8988T (cell line): ENCODE measurements at places on chromosomes 7 and 10.

- peak; percentile 26 for DNase-seq
Observed at GRCh38 chr10:28991333-28992270, 297.3 kb upstream of the LYZL1 start.

DNA sequence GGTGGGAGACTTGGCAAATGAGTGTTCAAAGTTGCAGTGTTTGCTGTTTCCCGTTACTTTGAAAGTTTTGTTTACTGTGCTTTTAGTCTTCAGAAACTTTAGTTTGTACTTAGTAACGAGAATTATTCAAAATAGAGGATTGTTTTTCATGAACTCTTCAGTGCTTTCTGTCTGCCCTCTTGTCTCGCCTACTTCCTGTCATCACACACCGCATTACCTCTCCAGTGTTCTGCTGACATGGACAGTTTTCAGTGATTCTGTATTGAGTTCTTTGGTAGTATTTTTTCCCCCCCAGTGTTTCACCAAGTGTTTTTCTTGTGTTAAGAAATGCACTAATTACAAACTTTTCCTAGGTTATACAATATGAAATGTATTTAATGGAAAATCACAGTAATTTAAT, 207.0 kb downstream of the MLLT10 start:
- DNase-seq, result no peak

DNA sequence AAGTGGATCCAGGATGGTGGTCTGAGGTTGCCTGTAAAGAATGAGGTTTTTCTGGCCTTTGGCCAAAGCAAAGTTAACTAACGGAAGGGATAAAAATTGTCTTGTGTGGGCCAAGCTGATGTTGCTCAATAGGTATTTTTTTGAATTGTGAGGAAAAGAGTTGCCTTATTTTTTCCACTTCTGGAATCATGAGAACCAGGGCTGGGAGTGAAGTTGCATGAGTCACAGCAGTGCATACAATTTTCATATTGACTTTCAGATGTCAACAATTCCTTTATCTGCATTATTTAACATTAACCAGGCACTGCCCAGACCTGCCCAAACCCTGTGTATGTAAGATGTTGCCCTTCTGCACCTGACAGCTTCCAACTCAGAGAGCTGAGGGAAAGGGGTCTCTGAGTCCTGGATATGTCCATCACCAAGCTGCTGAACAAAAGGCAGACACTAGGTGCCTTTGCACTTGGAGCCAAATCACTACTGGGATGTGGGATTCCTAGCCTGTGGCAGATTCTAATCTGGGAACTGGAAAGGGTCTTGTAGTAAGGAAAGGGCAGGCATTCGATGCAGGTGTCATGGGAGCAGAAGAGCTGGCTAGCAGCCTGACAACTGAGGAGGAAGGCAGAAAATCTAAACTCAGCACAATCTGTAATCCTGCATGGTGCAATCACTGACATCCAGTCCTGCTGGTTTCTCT, 52.3 kb upstream of the SLC35B4 start:
- DNase-seq, result no peak

GRCh38 chr7:128037081-128037480, 5.8 kb upstream of the LRRC4 start:
- DNase-seq, result no peak

- DNase-seq, result no peak
Observed at GRCh38 chr10:63166742-63167258, 33.7 kb downstream of the NRBF2 start.

GRCh38 chr10:86785968-86786367, 29.5 kb downstream of the BMPR1A start:
- no peak for DNase-seq

GRCh38 chr10:569961-570627, 119.4 kb downstream of the DIP2C start:
- no peak for DNase-seq

- DNase-seq, result no peak
Observed at GRCh38 chr7:43643846-43644245, 60.9 kb downstream of the STK17A start.
